ENCODE measurements at places on chromosomes 2 and 18. TPM values are rescaled to one million over a fixed set of nuclear protein-coding genes. Genes with fewer than 3 reads are reported as not detected.

GPR155 gene
- 3.0 TPM for total RNA-seq

OTOS gene
- 0.38 TPM for total RNA-seq

TMX3 gene
- total RNA-seq, result 37.2 TPM

RAB6C gene
- total RNA-seq, result 0.05 TPM

RGPD3 gene
- 3.9 TPM for total RNA-seq

EIF5B gene
- 13.2 TPM for total RNA-seq

IL36B gene
- total RNA-seq, result not detected

IER3IP1 gene
- 14.1 TPM for total RNA-seq

GAD1 gene
- total RNA-seq, result 1.0 TPM

DPYSL5 gene
- total RNA-seq, result 0.09 TPM

STAT4 gene
- 7.5 TPM for total RNA-seq
